ENCODE measurements at places on chromosomes 13 and 19. TPM values are rescaled to one million over a fixed set of nuclear protein-coding genes. Genes with fewer than 3 reads are reported as not detected.

- H3K27ac ChIP-seq = no peak overlapping the region
- no peaks in the 10 kb centered on the region for H3K4me1 ChIP-seq
- DNase-seq = no peak
- no peak overlapping the region for H3K4me3 ChIP-seq
- no peaks in the 10 kb centered on the region for H3K36me3 ChIP-seq
- no peaks in the 10 kb centered on the region for H3K27me3 ChIP-seq
Measured at GRCh38 chr13:79901336-79901735, 420.4 kb downstream of the NDFIP2 start.

Gene ZMYM5
- 24.6 TPM for total RNA-seq

GRCh38 chr19:50705422-50706019, 14.1 kb downstream of the SHANK1 start:
- H3K4me3 ChIP-seq = no peak overlapping the region
- DNase-seq = peak; percentile 21
- H3K36me3 ChIP-seq = no peaks in the 10 kb centered on the region
- no peaks in the 10 kb centered on the region for H3K4me1 ChIP-seq
- no peak overlapping the region for H3K27ac ChIP-seq
- no peaks in the 10 kb centered on the region for H3K27me3 ChIP-seq

Gene KASH5
- not detected for total RNA-seq

DNA sequence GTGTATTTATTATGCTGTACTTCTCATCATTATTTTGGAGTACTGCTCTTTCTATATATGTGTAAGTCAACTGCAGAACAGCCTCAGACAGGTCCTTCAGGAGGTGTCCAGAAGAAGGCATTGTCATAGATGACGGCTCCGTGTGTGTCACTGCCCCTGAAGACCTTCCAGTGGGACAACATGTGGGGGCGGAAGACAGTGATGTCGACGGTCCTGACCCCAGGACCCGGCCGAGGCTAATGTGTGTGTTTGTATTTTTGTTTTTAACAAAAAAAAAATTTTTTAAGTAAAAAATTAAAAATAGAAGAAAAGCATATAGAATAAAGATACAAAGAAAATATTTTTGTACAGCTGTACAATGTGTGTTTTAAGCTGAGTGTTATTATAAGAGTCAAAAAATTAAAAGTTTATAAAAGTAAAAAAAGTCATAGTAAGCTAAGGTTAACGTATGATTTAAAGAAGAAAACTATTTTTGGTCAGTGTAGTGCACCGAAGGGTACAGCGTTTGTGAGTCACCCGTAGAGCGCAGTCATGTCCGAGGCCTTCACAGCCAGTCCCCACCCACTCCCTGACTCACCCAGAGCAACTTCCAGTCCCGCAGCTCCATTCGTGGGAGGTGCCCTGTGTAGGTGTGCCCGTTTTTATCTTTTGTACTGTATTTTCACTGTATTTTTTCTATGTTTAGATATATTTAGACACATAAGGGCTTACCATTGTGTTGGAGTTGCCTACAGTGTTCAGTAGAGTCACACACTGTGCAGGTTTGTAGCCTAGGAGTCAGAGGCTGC, 42.2 kb upstream of the SPACA7 start:
- H3K36me3 ChIP-seq = no peaks in the 10 kb centered on the region
- no peak overlapping the region for H3K4me3 ChIP-seq
- no peaks in the 10 kb centered on the region for H3K4me1 ChIP-seq
- H3K27ac ChIP-seq = no peak overlapping the region
- H3K27me3 ChIP-seq = peaks cover 3% of the 10 kb centered on the region

DNA sequence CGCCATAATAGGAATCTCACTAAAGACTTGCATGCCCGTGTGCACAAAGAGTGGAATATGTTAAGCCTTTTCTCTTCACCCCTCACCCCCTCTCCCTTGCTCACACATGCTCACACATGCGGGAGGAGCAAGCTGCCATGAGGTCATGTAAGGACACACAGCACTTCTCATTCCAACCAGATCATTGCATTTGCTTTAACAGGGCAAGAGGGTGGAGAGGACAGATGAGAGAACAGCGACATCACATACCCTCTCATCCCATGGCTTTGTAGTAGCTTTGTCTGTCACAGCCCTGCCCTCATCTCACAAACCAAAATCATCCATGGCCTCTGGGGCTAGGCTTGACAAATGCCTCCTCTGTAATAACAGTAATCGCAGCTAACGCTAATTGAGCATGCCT, 145.6 kb upstream of the FRY start:
- H3K27me3 ChIP-seq = no peaks in the 10 kb centered on the region
- H3K36me3 ChIP-seq = no peaks in the 10 kb centered on the region

GRCh38 chr13:110548891-110549794, 12.4 kb downstream of the RAB20 start:
- DNase-seq = no peak
- no peaks in the 10 kb centered on the region for H3K4me1 ChIP-seq
- H3K36me3 ChIP-seq = no peaks in the 10 kb centered on the region
- no peak overlapping the region for H3K27ac ChIP-seq

Gene SMIM44
- not detected for total RNA-seq

GRCh38 chr13:35876601-35877000, 254.6 kb downstream of the DCLK1 start:
- DNase-seq = no peak
- H3K4me1 ChIP-seq = peaks cover 4% of the 10 kb centered on the region
- no peaks in the 10 kb centered on the region for H3K27me3 ChIP-seq
- H3K36me3 ChIP-seq = no peaks in the 10 kb centered on the region
- H3K27ac ChIP-seq = no peak overlapping the region
- no peak overlapping the region for H3K4me3 ChIP-seq

- H3K27ac ChIP-seq = no peak overlapping the region
- DNase-seq = no peak
- no peaks in the 10 kb centered on the region for H3K27me3 ChIP-seq
- no peak overlapping the region for H3K4me3 ChIP-seq
- H3K36me3 ChIP-seq = no peaks in the 10 kb centered on the region
Measured at GRCh38 chr19:21314676-21315075, 14.5 kb downstream of the ZNF708 start.

- DNase-seq = no peak
- H3K27me3 ChIP-seq = no peaks in the 10 kb centered on the region
- H3K27ac ChIP-seq = no peak overlapping the region
- no peaks in the 10 kb centered on the region for H3K4me1 ChIP-seq
- H3K4me3 ChIP-seq = no peak overlapping the region
- no peaks in the 10 kb centered on the region for H3K36me3 ChIP-seq
Measured at GRCh38 chr13:72850959-72851677, 69.2 kb downstream of the PIBF1 start.

Gene BEST2
- total RNA-seq = not detected

Gene FUT1
- 1.7 TPM for total RNA-seq

Gene ZNF649
- total RNA-seq = 16.5 TPM

Gene LAIR1
- total RNA-seq = 3.1 TPM

DNA sequence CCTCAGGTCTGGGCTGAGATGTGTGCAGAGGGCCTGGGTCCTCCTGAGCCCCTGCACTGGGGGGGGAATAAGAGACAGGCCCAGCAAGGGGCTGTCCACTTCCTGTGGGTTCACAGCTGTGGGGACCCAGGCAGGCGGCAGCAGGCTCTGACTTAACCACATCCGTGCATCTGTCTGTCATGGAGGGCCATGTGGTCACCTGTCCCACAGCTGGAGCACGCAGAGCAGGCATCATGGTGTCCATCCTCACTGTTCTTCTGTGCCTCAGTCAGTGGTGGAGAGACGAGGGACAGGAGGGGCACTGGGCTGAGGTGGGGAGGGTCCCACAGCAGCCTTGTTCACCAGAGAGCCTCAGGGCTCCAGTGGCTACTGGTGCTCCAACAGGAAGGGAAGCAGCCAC, 16.3 kb upstream of the KIR3DL3 start:
- H3K27ac ChIP-seq = no peak overlapping the region
- H3K36me3 ChIP-seq = no peaks in the 10 kb centered on the region
- DNase-seq = no peak

GRCh38 chr19:51365211-51365964, 800 bp downstream of the ETFB start:
- H3K4me3 ChIP-seq = peak overlapping the region; percentile 65
- peaks cover 14% of the 10 kb centered on the region for H3K4me1 ChIP-seq
- DNase-seq = peak; percentile 52

Gene PROZ
- total RNA-seq = not detected

- peaks cover 58% of the 10 kb centered on the region for H3K4me1 ChIP-seq
- H3K27me3 ChIP-seq = no peaks in the 10 kb centered on the region
- peaks cover 48% of the 10 kb centered on the region for H3K36me3 ChIP-seq
Measured at GRCh38 chr19:15265850-15266248, 33.6 kb upstream of the EPHX3 start.

DNA sequence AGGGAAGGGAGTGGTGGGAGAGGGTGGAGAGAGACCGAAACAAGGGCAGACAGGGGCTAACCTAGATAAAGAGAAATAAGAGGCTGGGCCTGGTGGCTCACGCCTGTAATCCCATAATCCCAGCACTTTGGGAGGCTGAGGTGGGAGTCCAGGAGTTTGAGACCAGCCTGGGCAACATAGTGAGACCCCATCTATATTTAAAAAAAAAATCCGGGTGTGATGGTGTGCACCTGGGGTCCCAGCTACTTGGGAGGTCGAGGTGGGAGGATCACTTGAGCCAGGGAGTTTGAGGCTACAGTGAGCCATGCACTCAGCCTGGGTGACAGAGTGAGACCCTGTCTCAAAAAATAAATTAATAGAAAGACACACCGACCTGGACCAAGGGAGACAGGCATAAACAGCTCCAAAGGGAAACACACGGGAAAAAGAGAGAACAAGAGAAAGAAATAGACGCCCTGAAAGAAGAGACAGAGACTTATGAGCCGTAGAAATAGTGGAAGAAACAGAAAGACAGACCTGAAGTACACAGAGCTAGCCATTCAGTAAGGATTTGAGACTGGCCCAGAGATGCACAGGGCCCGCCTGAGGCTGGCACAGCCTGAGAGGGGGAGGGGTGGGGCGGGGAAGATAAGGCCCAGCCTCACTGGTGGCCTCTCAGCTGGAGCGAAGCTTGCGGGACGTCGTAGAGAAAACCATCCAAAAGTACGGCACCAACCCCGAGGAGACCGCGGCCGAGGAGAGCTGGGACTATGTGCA, 2.2 kb downstream of the CD37 start:
- H3K27me3 ChIP-seq = no peaks in the 10 kb centered on the region
- peaks cover 20% of the 10 kb centered on the region for H3K4me1 ChIP-seq
- no peak overlapping the region for H3K4me3 ChIP-seq
- no peak overlapping the region for H3K27ac ChIP-seq
- peaks cover 2% of the 10 kb centered on the region for H3K36me3 ChIP-seq

DNA sequence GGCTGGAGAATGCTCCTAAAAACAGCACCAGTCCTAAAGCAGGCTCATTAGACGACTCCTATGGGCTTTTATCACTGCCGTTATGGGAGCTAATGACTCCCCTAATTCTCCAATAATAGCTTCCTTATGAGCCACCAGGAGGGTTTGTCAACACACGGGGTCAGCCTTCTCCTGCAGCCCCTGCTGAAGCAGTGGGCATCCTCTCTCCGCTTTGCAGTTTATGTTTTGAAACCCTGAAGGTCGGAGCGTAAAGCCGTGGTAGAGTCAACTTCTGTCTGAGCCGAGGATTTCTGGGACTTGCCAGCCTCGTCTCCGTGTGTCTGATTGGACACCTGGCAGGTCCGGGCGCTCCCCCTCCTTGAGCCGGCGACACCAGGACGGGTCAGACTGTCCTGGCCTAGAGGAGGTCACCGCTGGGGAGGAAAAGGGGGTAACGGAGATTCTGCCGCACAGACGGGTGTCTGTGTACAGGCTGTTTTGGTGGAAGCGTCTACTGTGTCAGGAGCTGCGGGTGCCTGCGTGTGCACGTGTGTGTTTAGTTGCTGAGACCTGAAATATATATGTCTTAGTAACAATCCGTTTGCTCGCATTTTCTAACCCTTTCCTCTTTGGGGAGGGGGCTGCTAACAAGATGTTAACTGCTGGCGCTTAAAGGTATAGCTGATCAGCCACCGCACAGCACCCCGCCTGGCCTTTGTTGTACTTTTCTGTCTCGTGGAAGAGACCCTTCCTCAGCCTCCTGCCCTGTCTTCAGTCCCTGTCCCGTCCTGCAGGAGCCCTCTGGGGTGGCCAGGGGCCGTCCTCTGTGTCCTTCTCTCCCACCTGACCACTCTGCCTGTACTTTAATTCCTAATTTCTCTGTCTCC, 1.9 kb downstream of the KDM4B start:
- H3K4me1 ChIP-seq = peaks cover 55% of the 10 kb centered on the region
- H3K27me3 ChIP-seq = no peaks in the 10 kb centered on the region
- H3K36me3 ChIP-seq = no peaks in the 10 kb centered on the region
- DNase-seq = peak; percentile 73
- H3K27ac ChIP-seq = peak overlapping the region; percentile 94

- no peak overlapping the region for H3K4me3 ChIP-seq
- H3K36me3 ChIP-seq = no peaks in the 10 kb centered on the region
- peaks cover 28% of the 10 kb centered on the region for H3K4me1 ChIP-seq
Measured at GRCh38 chr19:39502640-39503417, 4.1 kb downstream of the DLL3 start.

- no peak overlapping the region for H3K27ac ChIP-seq
- DNase-seq = no peak
- peaks cover 4% of the 10 kb centered on the region for H3K4me1 ChIP-seq
- no peak overlapping the region for H3K4me3 ChIP-seq
- H3K36me3 ChIP-seq = no peaks in the 10 kb centered on the region
- no peaks in the 10 kb centered on the region for H3K27me3 ChIP-seq
Measured at GRCh38 chr13:50684366-50684765, 159.1 kb downstream of the DLEU7 start.

DNA sequence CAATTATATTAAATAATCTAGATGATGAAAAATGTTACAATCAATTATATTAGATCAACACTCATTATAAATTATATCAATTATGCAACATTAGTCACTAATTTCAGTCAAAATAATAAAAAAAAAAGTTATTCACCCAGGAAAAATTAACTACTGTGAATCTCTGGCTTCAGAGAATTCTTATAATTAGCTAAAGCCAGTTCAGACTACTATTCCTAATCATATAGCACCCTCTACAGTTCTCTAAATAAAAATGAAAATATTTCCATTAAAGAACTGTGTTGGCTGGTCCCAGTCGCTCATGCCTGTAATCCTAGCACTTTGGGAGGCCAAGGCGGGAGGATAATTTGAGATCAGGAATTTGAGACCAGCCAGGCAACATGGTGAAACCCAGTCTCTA, 33.0 kb downstream of the XPO4 start:
- H3K36me3 ChIP-seq = no peaks in the 10 kb centered on the region
- no peak overlapping the region for H3K27ac ChIP-seq
- H3K27me3 ChIP-seq = no peaks in the 10 kb centered on the region
- DNase-seq = no peak

Gene SIGLEC12
- total RNA-seq = not detected

DNA sequence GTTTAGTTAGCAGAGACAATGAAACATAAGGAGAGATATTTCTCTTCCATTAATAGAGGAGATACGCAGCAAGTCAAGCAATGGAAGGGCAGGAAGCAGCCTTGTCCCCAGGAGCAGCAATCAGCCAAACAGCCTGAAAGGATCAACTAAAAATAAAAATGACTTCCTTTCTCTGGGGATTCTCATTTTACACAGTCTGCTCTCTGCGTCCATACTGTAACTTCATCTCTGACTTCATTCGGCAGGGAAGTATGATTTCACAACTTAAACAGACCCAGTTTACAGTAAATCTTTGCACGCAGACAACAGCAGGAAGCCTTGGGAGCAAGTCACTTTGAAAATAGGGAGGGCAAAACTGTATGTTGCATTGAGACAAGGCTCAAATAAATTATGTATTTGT, 826.7 kb downstream of the DIAPH3 start:
- H3K4me3 ChIP-seq = no peak overlapping the region

- H3K36me3 ChIP-seq = no peaks in the 10 kb centered on the region
- no peaks in the 10 kb centered on the region for H3K27me3 ChIP-seq
- no peak overlapping the region for H3K27ac ChIP-seq
- H3K4me3 ChIP-seq = no peak overlapping the region
Measured at GRCh38 chr19:8618751-8619150, 8.2 kb upstream of the ADAMTS10 start.

Gene ZNF132
- 15.7 TPM for total RNA-seq

- no peaks in the 10 kb centered on the region for H3K4me1 ChIP-seq
- no peaks in the 10 kb centered on the region for H3K27me3 ChIP-seq
- no peak overlapping the region for H3K27ac ChIP-seq
Measured at GRCh38 chr13:35354285-35354684, 122.2 kb downstream of the MAB21L1 start.

Gene GAPDHS
- not detected for total RNA-seq

Data from thyroid gland (tissue), 4 donors.